Kidney glomerular epithelial cell (primary cell): ENCODE measurements at places on chromosomes 4 and X.

DNA sequence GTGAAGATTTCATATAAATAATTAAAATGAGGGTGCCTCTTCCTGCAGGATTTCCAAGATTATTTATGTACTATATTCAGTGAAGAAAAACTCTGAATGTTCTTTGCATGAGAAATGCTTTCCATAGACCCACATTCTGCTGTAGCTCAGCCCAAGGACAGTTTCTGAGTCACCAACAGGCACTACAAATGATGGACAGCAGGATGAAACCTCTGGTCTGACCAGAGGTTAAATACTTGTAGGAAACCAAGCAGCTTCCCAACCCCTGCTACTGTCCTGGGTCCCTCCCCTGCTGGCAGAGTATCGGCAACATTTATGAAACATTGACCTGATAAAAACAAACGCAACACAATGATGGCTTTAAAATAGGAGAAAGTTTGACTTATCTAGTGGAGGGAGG lies 73.1 kb downstream of the CXXC4 start:
- no peak for DNase-seq

- DNase-seq: no peak
These were observed 5.9 kb upstream of the ANK2 start for GRCh38 chr4:113043591-113043990.

GRCh38 chrX:7586126-7586525 lies 256.8 kb upstream of the VCX start:
- DNase-seq: no peak

DNA sequence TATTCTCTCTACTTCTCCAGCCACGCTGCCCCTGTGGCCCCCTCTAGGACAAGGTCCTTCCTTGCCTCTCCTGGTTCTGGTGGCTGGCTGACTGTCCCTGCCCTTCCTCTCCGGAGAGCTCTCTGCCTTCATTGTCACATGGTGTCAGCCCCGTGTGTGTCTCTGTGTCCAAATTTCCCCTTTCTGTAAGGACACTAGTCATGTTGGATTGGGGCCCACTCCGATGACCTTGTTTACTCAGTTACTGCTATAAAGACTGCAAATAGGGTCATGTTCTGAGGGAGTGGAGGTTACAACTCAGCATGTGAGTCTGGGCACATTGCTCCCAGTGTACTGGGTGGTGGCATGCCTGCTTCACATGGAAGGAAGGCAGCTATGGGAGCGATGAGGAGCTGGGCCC lies 129.5 kb upstream of the PSAPL1 start:
- no peak for DNase-seq

DNA sequence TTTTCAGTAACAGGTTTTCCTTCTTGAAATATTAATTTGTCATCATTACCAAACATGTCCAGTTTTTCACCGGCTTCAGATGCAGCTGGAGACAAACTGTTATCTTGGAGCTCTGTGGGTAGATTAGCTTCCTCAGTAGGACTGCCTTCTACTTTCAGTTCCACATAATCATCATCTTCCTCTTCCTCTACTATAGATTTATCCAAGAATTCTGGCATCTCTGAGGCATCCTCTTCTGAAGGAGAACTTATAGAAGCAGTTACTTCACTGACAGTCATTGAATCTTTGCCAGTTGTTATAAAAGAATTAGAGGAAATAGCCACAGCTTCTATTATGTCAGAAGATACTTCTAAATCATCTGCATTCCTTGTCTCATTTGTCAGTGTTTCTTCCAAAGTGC lies 162.9 kb downstream of the LRBA start:
- DNase-seq: no peak

- no peak for DNase-seq
These were observed 32.4 kb downstream of the SAT1 start for GRCh38 chrX:23815376-23815775.

DNA sequence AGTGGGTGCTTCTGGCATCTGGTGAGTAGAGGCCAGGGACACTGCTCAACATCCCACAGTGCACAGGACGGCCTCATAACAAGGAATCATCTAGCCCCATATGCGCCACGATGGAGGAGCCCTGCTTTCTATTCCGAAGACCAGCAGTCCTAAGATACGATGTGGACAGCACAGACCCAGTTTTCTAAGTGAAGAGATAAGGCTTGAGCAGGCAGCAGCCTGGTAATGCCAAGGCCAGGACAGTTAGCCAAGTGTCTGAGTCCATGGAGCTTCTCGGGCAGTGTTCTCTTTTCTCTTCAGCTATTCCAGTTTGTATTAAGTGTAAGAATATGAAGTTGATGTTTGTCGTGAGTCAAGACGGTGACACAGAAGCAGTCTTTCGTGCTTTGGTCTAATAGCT lies 112.7 kb downstream of the TBL1X start:
- no peak for DNase-seq

DNA sequence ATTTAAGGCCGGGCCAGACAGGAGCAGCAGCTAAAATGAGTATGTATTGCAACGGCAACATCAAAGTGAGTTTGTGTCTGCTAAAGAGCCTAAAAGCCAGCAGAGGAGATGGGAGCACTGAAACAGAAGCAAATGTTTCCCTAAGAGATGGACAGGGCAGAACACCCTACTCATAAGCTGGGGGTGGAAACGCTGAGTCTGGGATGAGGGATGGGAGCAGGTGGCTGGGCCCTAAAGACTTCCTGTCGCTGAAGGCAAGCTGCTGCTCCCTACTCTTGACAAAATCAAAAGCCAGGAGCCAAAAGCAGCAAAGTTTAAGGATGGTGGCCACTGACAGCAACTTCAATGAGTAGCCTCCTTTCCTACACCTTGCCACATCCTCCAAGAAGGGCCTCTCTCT lies 40.6 kb upstream of the NAP1L5 start:
- no peak for DNase-seq

DNA sequence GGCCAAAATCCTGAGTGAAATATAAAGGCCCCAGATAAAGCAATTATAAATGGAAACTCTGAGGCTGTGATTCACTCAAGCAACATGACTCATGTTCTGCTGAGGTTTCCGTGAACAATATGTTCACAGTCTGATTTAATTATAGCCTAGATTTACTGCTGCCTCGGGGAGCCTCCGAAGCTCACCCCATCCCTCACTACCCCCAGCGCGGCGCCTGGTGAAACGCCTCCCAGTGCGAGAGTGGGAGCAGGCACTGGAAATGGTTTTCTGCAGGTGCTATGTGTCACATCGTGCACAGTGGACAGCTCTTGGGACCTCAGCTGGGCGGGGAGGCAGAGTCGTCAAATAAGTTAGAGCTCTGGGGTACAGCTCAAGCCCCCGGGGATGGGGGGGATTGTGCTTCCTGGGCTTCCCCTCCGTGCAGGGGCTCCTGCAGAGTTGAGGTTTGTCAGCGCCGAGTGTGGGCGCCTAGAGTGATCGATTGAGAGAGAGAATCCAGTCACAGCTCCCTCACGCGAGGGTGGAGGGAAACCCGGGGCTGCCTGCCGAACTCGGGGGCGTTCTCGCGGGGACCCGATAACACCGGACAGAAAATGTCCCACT lies 110.6 kb downstream of the PHKA2 start:
- DNase-seq: no peak

DNA sequence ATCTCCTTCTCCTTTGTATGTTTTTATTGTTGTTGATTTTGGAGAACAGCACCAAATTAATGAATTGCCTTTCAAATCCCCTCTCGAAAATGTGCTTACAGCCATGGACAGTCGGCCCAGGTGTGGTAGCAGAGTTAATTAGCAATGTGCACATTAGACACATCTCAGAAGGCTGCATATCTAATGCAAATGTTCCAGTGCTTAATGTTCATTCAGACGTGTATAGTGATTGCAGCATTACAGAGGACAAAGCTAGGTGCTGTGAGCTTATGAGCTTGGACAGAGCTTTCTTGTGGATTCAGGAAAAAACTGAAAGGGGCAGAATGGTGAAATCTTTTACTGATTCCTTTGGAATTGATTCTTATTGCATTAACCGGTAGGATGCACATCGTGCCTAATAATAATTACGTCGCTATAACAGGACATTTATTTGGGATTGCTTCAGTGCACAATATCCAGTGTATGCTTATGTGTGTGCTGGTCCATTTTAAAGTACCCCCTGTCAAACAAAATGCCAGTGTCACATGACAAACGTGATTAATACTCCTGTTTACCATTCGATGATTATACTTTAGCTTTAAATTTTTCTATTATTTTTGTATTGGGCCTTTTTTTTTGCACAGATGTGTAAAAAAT lies 552.9 kb upstream of the EPHA5 start:
- DNase-seq: no peak

DNA sequence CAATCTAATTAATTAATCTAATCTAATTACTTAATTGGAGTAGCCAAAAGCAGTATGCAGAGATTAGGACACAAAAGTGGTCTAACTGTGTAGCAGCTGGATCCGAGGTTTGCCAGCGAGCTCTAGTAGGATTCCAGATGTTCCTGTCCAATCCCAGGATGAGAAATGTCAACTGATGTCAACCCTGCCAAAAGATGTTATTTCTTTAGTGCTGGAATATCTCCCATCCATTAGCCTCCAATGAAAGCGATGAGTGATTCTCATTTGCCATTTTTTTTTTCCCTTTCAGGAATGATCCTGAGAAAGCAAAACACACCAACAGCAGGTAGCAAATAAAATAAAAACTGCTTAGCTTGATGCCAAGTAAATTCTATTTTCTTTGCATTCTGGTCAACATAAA lies 372.9 kb downstream of the STIM2 start:
- no peak for DNase-seq

GRCh38 chr4:148441986-148442831 lies at the start of gene NR3C2:
NR3C2 (minus strand) TSS chr4:148442414.
- peak; percentile 97 for DNase-seq

- DNase-seq: no peak
These were observed 39.3 kb downstream of the SRPX start for GRCh38 chrX:38181357-38181756.

DNA sequence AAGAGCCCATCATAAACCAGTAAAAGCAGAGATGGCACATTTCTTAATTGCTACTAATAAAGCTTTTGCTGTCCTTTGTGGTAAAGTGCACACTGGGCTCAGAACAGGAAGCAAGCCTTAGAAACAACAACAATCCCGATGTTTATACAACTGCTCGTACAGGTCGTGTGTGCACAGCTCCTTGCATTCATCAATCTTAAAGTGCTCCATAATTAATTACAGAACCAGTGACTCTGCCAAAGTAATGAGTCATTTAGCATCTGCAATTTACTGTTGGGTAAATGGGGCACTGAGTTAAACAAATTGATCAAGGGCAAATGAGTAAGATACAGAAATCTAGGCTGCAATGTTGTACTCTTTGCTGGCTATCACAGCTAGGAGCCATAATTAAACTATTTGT lies 61.3 kb upstream of the TXK start:
- DNase-seq: no peak

- peak; percentile 14 for DNase-seq
These were observed 78.4 kb upstream of the MAP3K15 start for GRCh38 chrX:19593690-19594089.

GRCh38 chr4:153790962-153791551 lies 2.2 kb upstream of the SFRP2 start:
- no peak for DNase-seq

- no peak for DNase-seq
These were observed 37.0 kb downstream of the NOP14 start for GRCh38 chr4:2925931-2926860.

GRCh38 chr4:172815499-172816164 lies 353.0 kb upstream of the GALNT7 start:
- DNase-seq: no peak

DNA sequence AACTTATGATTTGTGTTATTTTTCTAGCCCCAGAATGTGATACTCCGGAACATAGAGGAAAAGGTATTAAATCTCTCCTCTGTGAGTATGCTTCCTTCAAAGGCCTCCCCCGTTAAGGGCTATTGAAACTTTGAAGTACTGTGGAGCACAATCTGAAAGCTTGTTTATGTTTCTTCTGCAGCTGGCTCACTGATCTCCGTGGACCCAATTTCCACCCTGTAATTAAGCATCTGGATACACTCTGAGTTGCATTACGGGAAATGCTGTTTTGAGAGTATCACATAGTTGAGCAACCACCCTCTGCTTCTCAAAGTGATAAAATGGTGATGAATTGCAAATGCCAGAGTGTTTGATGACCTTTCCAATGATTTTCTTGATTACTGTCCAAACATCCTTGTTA lies 296.8 kb upstream of the PABPC5 start:
- DNase-seq: no peak

- no peak for DNase-seq
These were observed 480.8 kb upstream of the TECRL start for GRCh38 chr4:64889906-64890610.

DNA sequence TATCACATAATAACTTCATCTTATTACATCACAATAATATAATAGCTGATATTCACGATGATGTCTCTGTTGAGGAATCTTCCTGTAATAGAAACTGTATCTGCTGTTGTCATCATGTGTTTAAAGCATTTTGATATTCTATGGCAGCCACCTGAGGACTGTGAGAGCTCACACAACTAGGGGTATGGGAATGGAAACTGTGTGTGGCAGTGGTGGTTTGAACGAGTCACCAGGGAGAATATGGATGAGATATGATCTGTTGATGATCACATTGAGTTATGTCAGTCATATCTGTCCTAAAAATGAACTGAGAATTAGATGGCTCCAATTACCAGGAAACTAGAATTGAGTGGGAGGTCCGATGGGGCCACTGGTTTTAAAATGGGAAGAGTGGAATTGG lies 169.6 kb downstream of the MID1IP1 start:
- no peak for DNase-seq

DNA sequence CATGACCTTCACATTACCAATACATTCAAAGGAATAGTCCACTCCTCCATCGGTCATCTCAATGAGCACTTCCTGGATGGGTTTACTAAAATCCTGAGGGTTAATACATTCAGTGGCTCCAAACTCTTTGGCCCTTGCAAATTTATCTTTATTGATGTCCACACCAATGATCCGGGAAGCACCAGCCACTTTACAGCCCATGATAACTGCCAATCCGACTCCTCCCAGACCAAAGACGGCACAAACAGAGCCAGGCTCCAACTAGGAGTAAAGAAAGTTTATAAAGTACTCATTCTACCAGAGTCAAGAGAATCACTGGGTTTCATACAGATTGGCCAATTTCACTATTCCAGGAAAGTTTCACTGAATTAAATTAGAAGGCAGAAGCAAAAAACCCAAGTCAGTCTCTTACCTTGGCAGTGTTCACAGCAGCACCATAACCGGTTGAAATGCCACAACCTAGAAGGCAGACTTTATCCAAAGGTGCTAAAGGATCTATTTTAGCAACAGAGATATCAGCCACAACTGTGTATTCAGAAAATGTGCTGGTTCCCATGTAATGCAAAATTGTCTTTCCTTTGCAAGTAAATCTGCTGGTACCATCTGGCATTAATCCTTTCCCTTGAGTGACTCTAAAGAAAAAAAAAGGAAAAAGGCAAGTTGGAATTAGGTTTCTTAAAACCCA lies 12.2 kb downstream of the ADH5 start:
- DNase-seq: no peak

DNA sequence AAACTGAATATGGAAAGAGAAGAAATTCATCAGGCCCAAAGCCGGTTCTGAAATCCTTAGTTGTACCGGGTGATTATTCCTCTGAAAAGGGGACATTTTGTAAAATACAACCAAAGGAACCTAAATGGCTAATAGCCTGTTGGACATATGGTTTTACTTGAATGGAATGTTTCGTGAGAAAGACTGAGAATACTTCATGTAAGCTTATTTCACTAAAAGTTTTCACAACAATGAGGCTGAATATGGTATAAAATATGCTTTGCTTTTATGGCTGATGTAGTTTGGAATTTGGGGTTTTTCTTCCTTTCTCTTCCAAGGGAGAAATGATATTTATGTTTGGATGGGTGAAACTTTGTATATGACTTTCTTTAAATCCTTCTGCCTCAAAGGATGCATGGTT lies 2.7 kb downstream of the GRIA3 start:
- no peak for DNase-seq

GRCh38 chr4:13584481-13584880 lies 40.2 kb upstream of the NKX3-2 start:
- DNase-seq: no peak

- no peak for DNase-seq
These were observed 66.1 kb upstream of the ZNF827 start for GRCh38 chr4:146004730-146005129.
